Foreskin melanocyte (primary cell): ENCODE measurements at places on chromosomes 1 and 21.

DNA sequence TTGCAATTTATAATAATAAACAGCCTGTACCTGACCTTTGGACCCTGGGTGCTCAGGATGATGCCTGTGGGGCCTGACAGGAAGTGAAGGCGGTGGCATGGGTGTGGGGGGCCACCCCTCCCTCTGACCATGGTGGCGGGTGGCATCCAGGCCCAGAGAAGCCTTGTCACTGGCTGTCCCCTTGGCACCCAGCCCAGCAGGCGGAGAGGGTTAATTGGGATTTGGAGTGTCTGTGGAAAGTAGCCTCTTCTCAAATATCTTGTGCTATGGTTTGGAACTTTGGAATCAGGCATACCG lies 20.5 kb downstream of the SOX13 start:
- DNase-seq: no peak

GRCh38 chr1:33424205-33424604 lies 6.7 kb downstream of the PHC2 start:
- no peak for DNase-seq

GRCh38 chr1:231419738-231420298 lies 2.3 kb downstream of the EGLN1 start:
- DNase-seq: no peak

DNA sequence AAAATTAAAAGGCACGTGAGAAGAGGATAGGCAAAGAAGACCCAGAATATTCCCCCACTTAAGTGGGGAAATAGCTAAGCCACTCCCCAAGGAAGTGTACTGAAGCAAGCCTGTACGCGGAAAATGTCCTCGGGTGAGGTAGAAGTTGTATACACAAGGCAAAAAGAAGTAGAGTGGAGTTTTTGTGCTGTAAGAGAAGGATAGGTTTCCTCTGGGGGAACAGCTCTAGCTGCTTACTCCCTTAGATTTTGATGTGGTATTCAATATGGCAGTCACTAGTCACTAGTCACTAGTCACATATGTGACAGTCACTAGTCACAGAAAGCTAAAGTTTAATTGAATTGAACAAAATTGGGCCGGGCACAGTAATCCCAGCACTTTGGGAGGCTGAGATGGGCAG lies 7.6 kb downstream of the TXNIP start:
- no peak for DNase-seq

- DNase-seq: no peak
These were observed 158.1 kb downstream of the RUNX1 start for GRCh38 chr21:34890724-34891612.

GRCh38 chr1:168431882-168432281 lies 111.9 kb downstream of the XCL2 start:
- DNase-seq: no peak

- no peak for DNase-seq
These were observed 33.9 kb upstream of the CASQ2 start for GRCh38 chr1:115802416-115802815.

DNA sequence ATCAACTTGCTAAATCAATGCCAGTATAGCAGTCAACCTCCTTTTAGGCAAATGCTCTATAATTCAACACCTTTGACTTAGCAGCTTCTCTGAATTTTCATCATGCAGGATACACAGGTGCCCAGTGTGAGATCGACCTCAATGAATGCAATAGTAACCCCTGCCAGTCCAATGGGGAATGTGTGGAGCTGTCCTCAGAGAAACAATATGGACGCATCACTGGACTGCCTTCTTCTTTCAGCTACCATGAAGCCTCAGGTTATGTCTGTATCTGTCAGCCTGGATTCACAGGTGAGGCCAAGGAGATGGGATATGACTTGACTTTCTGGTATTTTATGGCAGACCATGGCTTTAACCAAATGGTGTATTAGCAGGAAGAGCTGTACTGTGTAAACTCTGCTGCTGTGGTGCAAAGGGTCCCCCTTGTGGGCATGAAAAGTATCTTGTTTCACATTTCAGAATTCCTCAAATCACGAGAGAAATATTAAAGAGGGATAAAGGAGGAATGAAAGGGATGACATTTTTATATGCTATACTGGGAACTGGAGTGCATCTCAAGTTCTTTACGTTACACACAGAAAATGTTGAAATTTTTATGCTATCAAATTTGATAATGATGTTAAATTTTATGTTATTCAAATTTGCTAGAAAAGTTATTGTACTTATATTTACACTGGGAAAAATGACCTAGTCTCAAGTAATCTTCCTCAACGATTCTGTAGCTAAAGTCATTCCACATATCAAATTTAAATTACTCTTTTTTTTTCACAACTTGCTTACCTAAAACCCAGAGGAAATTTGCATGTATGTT lies 88.9 kb downstream of the CRB1 start:
- peak; percentile 46 for DNase-seq

- no peak for DNase-seq
These were observed at the start of gene UAP1 for GRCh38 chr1:162561616-162562469. Gene UAP1, plus strand, starts transcription at chr1:162561722. Its CDS starts 4,347 bp downstream, at chr1:162566069.

DNA sequence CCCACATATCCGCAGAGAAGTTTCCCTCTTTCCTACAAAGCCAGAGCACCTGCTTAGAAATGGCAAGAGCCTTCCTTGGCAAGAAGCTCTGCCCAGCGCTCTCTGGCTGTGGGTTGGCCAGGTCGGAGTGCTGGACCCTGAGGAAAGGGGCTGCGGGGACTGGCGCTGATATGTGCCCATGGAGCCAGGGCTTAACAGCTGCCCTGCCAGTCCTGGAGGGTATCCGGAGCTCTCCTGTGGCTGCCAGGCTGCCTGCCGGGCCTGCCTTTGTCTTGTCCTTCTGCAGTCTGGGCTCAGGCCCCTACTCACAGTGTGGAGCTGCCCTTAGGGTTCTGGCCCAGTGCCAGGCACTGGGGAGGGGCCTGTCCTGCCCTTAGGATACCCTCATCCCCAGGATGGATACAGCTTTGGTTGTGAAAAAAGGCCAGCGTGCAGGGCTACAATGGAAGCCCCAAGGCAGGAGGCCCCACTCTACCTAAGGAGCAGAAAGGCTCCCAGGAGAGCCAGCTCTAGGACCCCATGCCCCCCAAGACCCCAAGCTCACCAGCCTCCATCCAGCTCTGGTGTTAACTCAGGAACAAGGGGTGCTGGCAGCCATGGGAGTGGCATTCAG lies 43.4 kb downstream of the KIAA1614 start:
- no peak for DNase-seq

DNA sequence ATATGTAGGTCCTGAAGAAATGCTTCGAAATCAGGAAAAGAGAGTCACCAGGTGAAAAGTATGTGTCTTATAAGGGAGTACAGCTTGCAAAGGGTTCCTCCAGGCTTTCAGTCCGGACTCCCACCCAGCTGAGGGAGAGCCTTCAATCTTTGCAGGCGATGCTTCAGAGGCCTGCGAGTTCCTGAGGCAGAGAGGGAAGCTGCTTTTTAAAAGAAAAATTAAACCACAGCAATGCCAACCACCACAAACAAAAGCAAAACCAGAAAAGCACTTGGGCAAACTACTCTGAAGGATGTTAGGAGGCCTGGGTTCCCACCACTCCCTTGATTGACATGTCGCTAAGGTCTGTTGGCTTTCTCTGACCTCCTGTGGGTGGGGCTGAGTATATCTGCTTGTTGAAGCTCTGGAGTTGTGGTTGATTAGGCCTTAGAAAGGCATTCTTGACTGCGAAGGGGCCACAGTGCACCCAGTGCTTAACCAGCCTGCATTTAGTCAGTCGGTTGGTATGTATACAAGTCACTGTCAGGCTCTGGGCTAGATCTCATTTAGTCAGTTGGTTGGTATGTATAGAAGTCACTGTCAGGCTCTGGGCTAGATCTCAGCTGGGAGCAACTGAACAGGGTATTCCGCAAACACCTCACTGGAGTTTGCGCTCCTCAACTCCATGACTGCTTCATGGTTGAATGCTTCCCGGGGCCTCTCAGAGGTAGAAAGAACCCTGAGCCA lies 1.2 kb downstream of the NIPAL3 start:
- peak; percentile 51 for DNase-seq

DNA sequence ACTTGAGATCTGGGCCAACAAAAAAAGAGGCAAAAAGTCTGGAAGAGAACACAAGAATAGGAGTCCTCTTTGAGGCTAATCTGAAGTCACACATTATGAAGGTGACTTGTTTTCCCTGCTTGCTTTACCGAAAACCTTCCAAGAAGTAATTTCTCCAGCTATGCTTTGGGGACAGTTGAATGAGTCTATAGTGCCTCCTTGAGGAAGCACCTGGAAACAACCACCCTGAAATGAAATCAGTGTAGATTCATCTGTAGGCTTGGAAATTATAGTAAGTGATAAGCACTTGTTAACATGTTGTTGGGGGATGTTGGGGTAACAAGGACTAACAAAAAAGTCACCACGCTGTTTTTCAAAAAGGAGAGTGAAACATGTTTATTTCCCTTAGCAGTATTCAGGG lies 23.4 kb upstream of the RPTN start:
- no peak for DNase-seq

DNA sequence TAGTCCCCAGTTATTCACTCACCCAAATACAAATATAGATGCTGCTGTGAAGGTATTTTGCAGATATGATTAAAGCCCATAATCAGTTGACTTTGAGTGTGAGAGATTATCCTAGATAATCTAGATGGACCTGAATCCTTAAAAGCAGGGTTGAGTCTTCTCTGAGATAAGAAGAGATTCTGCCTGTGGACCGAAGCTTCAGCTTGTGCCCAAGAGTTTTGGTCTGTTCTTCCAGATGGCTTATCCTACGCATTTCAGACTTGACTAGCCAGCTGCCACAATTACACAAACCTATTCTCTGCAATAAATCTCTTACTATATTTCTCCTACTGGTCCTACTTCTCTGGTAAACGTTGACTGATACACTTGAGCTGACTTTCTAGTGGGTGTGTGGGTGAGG lies 145.1 kb downstream of the KCNJ6 start:
- no peak for DNase-seq

GRCh38 chr1:36247538-36247937 lies 23.3 kb downstream of the THRAP3 start:
- no peak for DNase-seq

DNA sequence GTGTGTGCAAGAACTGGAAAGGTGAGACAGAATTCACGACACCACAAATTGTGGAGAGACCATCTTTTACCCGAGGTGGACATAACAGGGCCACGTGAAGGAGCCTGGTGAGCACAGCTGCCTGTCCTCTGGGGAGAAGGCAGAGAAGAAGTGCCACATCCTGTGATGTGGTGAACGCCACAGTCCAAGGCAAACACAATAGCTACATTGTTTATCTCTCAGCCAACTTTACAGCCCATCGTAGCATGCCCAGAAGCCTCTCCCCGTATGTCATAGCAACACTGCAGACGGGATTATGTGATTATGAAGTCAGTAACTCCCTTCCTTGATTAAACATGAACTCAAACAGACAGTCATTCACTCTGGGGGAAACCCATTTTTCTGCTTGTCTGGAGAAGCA lies 612.2 kb downstream of the SMYD3 start:
- peak; percentile 89 for DNase-seq

- DNase-seq: peak; percentile 62
These were observed 16.6 kb upstream of the SLC2A5 start for GRCh38 chr1:9086045-9086444.

GRCh38 chr1:110262846-110263631 lies 52.9 kb downstream of the KCNC4 start:
- DNase-seq: no peak

DNA sequence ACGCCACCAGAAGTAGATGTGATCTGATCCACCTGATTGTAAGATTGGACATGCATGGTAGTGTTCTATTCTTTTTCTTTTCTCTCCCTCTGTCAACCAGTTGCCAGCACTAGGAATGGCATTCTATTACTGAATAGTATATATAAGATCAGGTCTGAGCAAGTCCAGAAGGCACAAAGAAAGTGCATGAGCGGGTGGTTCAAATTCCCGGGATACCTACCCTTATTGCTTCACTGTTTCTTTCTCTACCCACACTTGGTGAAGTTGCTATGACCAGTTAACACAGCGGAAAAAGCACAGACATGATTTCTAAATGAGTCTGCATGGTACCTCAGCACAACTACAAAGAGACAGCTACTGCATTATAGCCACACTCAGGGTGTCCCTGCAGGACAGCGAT lies 64.0 kb downstream of the SLC9A1 start:
- no peak for DNase-seq

- no peak for DNase-seq
These were observed 86.5 kb upstream of the WARS2 start for GRCh38 chr1:119226913-119227312.

DNA sequence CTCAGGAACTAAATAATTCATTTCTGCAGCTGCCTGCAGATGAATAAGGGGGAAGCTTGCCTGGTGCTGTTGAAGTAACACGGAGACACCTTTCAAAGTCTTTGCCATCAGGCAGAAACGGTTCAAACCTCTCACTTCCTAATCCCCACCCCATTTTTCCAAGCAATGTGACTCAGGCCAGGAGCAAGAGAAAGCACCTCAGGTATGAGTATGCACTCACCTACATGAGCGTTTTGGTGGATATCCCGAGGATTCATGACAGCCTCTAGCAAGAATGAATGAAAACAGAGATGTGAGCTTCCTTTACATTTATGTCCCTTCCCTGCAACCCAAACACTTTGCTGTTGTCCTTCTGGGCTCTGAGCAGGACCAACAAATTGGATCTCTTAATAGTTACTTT lies 63.4 kb upstream of the LAX1 start:
- DNase-seq: no peak

DNA sequence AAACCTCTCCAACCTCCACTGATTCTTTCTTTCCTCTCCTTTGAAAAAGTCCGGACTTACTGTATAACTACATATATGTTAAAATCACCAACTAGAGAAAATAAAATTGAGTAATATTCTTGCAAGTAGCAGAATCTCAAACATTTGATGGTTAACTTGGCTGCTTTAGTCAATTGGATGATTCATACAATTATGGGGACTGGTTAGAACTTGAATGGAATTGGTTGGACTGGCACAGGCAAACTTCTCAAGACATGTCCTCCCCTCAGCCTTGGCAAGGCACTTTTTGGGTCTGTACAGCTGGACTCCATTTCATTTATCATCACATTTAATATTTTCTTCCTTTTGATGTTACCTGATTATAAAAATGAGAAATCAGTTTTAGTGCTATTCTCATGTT lies 6.5 kb downstream of the WLS start:
- DNase-seq: no peak

- DNase-seq: no peak
These were observed 176.8 kb upstream of the PDE4B start for GRCh38 chr1:65615859-65616258.

DNA sequence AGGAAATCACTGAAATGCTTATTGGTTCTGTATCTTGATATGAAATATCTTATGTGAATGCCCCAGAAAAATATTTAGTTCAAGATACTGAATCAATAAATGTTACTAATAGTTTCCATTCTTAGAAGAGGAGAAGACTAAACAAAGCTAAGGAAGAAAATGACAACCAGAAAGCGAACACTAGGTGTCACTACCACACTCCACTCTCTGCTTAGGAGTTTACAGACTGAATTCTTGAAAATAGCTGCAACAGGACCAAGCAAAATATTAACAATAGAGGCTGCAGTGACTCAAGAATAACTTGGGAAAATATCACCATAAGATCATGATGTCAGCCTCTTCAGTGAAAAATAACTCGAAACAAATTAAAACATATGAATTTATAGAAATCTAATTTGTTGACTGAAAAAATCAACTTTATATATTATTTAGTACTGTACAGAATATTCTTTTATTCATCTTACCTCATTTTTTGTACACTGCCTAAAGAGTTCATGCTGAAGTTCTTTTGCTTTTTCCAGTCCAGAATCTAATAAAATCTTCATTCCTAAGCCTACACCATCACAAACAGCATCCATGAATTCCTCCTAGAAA lies 61.6 kb downstream of the KIF14 start:
- DNase-seq: peak; percentile 40
